Colonic mucosa (tissue), 4 donors: ENCODE measurements at places on chromosomes 1 and 21. TPM values are rescaled to one million over a fixed set of nuclear protein-coding genes. Genes with fewer than 3 reads are reported as not detected.

- DNase-seq, result no peak
These were observed 142.0 kb upstream of the ZNHIT6 start for GRCh38 chr1:85850238-85850637.

DNA sequence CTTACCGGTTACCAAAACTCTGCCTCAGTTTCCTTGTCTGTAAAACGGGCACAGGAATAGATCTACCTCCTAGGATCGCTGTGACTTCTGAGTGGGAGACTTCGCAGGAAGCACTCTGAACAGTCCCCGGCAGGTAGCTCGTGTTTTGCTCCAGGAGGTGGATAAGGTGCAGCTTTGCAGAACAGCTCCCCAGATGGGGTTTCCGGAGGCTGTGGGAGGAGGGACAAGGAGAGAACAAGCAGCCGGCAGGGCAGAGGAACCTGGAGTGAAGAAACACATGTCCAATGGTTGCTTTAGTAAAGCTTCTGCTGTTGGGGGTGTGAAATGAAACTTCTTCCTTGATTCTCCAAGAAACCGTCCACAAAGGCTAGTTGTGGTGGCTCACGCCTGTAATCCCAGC lies 95.5 kb upstream of the TARDBP start:
- DNase-seq, result no peak

Gene ZNF669
- 6.5 TPM for total RNA-seq

GRCh38 chr21:19268686-19269085 lies 865.1 kb upstream of the TMPRSS15 start:
- DNase-seq, result no peak

- no peak for DNase-seq
These were observed 155.1 kb downstream of the SIPA1L2 start for GRCh38 chr1:232474826-232475225.

Gene HHIPL2
- 0.45 TPM for total RNA-seq

DNA sequence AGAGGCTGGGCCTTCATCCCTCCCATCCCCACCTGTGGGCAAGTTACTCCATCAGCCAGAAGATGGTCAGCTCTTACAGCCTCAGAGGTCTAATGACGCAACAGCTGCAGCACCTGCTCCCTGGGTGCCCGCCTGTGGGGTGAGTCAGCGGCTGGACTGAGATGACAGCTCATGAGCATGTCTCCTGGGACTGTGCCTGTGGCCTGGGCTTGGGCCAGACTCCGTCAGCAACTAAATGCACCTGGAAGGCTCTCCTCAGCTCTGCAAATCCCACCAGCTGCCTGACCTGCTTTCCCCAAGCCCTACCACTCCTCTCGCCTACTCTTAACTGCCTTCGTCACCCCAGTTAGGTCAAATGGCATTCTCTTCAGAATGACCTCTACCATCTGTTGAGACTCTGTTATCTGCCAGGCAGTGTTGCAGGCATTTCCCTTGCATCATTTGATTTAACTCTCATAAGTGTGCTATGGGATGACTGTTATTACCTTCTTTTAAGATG lies 47.7 kb downstream of the ETS2 start:
- DNase-seq, result peak; percentile 15

Gene SYT14
- 0.07 TPM for total RNA-seq

- DNase-seq, result no peak
These were observed 78.0 kb upstream of the OLIG2 start for GRCh38 chr21:32947736-32948135.

- DNase-seq, result no peak
These were observed 158.8 kb downstream of the C1orf21 start for GRCh38 chr1:184545601-184546000.

Gene TAS1R3
- 0.57 TPM for total RNA-seq

Gene F5
- total RNA-seq, result 0.54 TPM

Gene RXFP4
- total RNA-seq, result 4.6 TPM

DNA sequence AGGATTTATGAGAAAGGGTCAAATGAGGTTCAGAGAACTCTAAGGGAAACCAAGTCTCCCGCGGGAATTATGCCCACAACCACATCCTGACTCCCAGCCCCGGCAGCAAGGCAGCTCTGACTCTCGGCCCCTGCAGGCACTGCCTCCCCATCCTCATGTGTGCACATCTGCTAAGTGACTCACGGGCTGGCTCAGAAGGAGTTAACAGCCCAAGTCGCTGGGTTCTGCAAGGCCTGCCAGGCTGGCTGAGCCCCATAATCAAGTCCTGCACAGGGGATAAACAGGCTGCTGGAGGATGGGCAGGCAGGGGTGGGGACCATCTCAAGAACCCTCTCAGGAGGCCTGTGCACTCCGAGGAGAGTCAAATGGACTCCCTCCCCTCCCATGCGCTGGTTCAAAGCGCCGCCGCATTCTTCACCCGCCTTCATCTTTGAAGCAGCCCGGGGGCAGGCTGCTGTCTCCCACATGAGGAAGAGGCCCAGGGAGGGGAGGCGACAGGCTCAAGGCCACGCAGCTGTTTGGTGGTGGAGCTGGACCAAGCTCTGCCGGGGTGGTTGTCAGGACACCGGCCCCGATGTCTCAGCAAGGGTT lies 344.3 kb downstream of the MATN1 start:
- no peak for DNase-seq
